ENCODE measurements at places on chromosomes 4 and X.
A peak's percentile ranks its signal among the peaks of the same experiment; 100 is the strongest.

- peak; percentile 63 for DNase-seq
Observed at GRCh38 chr4:73607375-73608033, 12.7 kb downstream of the RASSF6 start.

DNA sequence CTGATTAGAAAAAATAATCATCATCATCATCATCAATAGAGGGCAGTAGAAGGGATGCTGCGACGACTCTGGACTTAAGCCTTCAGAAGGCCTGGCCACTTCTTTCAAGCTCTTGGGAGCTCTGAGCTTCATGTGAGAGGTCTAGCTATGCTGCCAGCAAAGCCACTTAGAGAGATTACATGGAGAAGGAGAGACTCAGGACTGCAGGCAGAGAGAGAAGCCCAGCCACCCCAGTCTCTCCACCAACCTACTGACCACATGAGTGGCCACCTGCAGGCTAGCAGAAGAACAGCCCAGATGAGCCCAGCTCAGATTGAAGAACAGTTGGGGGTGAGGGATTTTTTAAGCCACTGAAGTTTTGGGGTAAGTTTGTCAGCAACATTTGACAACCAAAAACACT lies 17.1 kb upstream of the TMEM150C start:
- DNase-seq, result no peak

DNA sequence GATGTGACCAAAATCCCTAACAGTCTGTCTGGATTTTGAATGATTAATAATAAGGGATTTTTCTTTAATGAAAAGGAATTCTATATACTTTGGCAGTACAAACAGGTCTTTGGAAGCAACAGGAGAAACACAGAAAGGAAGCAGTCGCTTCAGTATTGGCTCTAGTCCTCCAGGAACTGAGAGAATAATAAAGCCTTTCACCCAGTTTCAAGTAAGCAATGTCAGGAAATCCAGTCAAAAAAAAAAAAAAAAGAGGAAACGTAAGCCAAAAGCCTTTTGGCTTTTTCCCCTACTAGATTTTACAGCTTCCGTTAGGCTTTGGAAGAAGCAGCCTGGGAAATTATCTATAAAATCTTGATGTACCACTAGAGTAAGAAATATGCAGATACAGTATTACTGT lies 61.7 kb upstream of the HDAC8 start:
- DNase-seq, result no peak

GRCh38 chrX:103240155-103240554 lies 14.8 kb downstream of the TCEAL8 start:
- DNase-seq, result peak; percentile 77

DNA sequence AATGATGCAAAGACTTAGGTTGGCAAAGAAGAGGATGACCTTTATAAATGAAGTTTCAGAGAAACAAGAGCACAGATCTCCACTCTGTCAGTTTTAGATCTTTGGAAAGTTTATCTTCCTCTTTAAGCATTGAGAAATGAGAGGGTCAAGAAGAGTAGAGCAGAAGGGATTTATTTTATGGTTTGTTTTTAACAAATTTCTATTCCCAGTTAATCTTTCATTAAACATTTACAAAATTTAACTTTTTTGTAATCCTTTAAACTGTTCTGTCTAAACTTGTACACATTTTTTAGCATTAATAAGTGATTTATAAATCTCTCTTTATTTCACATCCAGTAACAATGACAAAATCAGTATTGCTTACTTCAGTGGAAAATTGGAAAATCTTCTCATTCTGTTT lies 875.0 kb upstream of the IGFBP7 start:
- no peak for DNase-seq

DNA sequence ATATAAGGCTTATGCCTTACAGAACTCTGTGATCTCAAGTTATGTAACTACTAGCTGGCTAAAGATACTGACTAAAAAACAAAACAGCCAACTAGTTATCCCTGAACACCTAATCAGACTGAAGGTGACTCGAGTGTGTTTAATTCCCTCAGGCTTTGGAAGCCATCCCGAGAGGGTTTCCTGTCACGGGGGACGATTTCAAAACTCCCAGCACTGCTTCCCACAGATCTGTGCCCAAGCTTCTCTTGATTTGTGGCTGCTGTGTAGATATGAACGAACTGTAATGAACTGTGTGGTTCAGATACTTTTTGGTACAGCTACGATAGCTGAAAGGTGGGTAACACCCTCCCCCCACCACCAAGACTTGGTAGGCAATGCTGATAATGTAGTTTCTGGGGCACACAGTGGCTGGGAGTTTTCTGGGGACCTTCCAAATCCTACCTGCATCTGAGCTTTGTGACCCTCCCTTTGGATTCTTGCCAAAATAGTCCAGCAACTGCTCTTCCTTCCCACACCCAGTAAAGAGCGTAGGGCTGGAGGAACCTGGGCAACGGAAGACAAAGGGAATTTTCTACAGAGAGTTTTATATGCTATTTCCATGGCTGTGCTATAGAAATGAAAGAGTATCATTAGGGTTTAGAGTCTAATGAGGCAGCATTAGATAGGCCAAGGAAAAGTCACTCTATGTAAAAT lies 148.8 kb downstream of the MGST2 start:
- DNase-seq, result peak; percentile 68

DNA sequence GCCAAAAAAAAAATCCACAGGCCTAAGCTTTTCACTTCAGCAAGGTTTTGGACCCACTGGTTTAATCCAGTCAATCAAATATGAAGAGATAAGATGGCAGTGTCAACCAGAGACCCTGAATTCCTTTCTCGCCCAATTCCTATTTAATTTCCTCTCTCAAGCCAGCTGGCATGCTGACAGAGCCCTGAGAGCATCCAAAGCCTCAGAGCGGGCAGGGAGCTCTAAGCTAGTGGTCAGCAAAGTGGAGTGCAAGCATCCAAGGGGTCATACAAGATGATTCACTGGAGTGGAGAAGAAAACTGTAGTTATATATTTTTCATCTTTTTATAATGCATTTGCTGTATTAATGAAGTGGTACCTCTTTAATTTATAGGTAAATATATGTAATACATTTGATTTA lies 37.8 kb upstream of the PRPS2 start:
- no peak for DNase-seq

DNA sequence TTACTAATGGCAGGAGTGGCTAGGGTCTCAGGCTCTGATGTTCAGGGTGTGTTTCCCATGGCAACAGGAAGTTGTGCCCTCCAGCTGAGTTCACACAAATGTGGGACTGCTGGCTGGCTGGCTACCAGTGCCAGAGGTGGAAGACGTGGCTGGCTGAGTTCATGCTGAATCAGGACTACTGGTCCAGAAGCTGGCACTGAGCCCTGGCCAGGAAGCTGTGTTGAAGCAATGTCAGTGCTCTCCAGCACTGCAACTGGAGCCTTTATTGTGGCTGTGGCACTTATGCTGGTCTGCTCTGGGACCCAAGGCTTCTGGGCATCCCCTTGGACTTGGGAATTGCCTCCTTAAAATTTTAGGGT lies 42.0 kb upstream of the ZXDA start:
- DNase-seq, result no peak

DNA sequence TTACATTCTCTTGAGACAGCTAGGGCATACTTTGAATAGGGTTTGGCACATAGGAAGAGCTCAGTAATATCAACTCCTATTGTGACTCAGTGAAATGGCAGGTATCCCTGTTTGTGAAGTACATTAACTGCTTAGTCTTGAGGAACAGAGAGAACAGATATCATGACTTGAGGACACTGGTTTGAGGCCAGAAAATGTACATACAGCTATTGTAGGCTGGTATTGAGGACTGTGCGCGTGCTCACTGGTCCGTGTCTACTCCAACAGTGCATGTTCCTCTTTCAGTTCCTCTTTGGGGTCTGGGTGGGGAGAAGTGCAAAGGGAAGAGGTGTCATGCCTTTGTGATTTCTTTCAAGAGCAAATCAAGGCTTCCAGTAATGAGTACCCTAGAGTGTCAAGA lies 34.6 kb upstream of the TBC1D9 start:
- peak; percentile 71 for DNase-seq

DNA sequence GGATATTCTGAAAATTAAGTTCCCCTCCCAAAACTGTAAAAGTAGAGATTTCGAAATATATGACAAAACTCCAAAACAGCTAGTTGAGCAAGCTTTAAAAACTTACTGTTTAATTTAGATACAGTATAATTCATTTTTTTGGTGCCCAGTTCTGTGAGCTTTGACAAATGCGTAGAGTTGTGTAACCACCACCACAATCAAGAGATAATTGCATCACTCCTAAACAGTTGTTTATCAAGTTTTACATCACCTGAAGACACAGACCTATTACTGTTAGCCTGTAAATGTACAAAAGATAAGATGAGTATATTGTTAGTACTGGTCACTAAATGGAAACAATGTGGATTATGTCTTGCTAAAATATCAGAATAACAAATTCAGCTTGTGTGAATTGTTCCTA lies 62.3 kb downstream of the ALG13 start:
- DNase-seq, result peak; percentile 0

- DNase-seq, result no peak
Observed at GRCh38 chrX:150954951-150955350, 28.2 kb upstream of the HMGB3 start.

DNA sequence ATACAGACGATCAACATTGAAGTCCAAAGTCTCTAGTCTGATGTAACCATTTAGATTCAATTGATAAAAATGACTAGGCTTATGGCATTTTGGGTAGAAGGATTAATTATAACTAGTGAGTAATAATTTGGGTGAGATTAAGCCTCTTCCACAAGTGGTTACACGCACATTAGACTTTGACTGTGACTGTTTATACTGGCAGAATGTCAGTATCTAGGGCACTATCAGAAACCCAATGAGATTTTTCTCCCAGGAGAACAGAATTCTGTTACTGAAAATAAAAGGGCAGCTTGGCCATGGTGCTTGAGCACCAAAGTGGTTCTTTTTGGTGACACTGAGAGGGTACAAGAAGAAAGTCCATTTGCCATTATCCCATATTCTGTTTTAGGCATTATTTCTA lies 3.3 kb downstream of the PLS3 start:
- peak; percentile 51 for DNase-seq

DNA sequence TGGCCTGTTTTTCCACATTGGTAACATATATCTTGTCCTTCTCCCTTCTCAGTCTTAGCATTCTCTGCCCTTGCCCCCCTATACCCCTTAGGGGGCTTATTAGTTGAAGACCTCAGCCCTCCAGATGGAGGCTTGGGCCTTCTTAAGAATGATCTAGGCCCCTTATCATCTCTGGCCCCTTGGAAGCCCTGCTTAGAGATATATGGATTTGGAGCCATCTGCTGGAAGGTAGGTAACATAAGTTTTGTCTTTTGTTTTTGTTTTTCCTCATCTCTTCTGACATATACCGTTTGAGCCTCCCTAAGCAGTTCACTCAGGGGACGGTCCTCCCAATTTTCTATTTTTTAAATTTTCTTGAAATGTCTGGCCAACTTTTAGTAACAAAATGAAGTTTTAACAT lies 48.3 kb upstream of the NAP1L2 start:
- DNase-seq, result peak; percentile 8

DNA sequence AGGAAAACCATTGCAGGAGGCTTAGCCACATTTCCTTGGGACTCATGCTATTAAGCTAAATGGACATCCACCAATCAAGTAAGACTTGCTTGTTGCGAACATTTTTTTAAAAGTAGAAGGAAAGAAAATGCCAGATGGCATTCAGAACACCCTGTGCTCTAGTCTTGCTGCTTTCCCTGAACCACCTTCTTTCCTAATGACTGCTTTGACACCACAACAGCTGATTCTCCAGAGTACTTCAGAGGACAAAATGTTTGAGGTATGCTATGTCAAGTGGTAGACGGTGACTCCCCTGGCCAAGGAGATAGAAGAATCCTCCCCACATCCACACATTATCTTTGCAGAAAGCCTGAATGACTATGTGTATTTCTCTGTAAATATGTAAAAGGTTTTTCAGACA lies 65.4 kb downstream of the ANK2 start:
- no peak for DNase-seq

DNA sequence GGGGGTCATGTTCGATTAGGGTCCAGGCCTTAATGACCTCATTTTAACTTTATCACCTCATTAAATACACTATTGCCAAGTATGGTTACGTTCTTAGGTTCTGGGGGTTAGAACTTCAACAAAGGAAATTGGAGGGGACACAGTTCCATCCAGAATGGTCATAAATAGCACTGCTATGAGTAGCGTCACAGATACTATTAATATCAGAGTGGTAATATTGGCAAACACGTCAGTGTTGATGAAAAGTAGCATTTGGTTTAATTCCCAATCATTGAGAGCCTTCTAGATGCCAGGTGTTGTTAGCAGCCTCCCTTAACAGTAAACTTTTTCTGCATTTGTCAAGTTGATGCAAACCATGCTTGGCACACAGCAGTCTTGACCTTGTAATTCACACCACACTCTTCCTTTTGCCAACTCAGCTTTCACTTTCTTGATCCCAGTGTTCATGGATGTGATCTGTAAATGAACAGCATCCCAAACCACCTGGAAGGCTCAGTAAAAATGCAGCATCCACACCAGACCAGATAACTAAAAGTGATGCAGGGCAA lies 912.5 kb upstream of the TENM3 start:
- DNase-seq, result no peak

- no peak for DNase-seq
Observed at GRCh38 chr4:37895271-37895670, 4.4 kb downstream of the TBC1D1 start.

- DNase-seq, result no peak
Observed at GRCh38 chrX:1239681-1240142, 27.3 kb upstream of the CRLF2 start.

- DNase-seq, result no peak
Observed at GRCh38 chrX:9338986-9339385, 125.9 kb upstream of the TBL1X start.

GRCh38 chrX:107135049-107135964 lies 16.7 kb upstream of the RBM41 start:
- DNase-seq, result peak; percentile 85

DNA sequence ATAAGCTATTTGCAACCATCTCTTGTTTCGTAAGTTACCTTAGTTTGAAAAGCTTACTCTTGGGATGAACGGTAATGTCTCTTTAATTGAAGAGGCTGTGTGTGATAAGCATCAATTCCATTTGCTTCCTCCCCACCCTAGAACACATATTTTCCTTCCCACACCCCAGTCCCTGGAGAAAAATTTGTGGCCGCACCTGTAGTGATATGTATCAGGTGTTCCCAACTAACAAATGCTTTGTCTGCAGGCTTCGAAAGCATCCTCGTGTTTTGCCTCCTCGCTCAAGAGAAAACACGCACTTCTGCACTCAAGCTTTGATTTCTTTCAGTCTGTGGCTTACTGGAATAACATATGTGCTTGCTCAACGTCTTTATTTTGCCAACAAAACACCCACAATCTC lies 143.8 kb upstream of the OTUD4 start:
- no peak for DNase-seq

GRCh38 chr4:125489952-125490690 lies 175.4 kb downstream of the FAT4 start:
- DNase-seq, result no peak

DNA sequence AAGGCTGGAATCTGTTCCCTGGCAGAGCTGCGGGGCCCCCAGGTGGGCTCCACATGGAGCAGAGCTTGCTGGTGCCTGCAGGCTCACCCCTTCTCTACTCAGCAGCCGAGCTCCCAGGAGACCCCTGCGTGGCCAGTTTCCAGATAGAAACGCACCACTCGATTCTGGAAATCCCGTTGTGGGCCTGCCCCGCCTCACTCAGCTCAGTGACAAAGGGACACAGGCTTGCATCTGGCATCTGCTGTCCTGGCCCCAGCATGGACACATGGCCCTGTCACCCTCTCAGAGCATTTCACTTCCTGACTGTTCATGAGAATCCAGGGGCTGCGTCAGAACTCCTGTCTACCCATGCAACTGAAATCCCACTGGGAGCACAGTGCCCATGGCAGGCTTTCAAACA lies 20.5 kb upstream of the C4orf50 start:
- no peak for DNase-seq
